Activated CD4-positive, alpha-beta T cell treated with anti-CD3 and anti-CD28 coated beads for 4 hours (primary cell): ENCODE measurements at places on chromosomes 12 and 14.

GRCh38 chr12:80187660-80188090, 88.3 kb downstream of the OTOGL start:
- DNase-seq: no peak

GRCh38 chr12:130831246-130831645, 7.8 kb downstream of the STX2 start:
- DNase-seq: no peak

- DNase-seq: no peak
Observed at GRCh38 chr14:93065272-93065730, 50.4 kb downstream of the ITPK1 start.

GRCh38 chr12:62761658-62762057, 173.3 kb downstream of the PPM1H start:
- no peak for DNase-seq

DNA sequence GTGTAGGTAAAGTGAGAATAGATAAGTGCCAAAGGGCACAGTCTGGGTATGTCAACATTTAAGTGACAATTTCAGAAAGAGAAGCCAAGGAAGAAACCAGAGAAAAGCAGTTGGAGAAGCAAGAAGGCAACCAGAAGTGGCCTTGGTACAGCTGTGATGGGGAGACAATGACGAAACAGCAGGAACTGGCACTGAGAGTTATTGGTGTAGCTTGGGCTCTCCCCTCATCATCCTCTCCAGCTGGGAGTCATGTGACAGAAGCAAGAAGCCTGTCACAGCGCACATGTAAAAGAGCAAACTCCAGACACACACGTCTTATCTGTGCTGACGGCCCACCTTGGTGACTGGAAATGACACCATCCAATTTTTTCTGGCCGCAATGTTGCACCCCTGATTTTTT, 203.3 kb upstream of the NUDT4 start:
- DNase-seq: no peak

DNA sequence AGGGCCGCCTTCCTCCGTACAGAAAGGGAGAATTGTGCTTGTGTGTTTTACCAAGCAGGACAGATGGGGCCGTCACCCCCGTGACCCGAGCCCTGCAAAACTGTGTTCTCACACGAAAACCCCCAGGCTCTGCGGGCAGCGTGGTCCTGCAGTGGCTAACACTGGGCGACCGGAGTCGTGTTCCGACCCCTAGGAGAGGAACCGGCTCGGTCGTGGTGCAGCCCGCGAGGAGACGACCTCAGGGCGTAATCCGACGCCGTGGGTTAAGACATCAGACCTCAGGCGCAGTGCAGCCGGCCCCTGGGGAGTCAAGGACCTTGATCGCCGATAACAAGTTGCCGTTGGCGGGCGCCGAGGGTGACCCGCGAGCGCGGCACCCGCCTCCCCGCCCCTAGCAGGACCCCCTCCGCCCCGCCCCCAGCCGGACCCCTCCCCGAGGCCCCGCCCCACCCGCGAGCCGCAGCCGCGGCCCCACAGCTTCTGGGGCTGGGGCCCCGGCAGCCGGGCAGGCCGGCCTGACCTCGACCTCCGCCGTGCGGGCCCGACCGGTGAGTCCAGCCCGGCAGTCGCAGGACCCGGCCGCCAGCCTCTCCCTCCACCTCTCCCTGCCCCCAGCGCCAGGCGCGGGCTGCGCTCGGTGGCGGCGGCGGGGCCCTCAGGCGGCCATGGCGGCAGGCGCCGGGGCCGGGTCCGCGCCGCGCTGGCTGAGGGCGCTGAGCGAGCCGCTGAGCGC, at the start of gene CHPT1:
Gene CHPT1, plus strand, starts transcription at position 444 of the 733 bp plus-strand sequence. Its CDS starts 222 bp downstream, at position 666.
- peak; percentile 62 for DNase-seq

DNA sequence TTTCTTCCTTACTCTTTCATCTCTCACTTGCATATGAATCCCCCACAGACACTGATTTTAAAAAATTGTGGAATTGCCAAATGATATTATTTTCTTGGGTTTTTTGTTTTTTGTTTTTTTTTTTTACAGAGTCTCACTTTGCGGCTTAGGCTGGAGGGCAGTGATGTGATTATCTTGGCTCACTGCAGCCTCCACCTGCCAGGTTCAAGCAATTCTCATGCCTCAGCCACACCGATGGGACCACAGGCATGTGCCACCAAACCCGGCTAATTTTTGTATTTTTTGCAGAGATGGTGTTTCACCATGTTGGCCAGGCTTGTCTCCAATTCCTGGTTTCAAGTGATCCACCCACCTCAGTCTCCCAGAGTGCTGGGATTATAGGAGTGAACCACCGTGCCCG, 68.2 kb downstream of the BCAT1 start:
- no peak for DNase-seq

- no peak for DNase-seq
Observed at GRCh38 chr12:91331371-91331770, 148.8 kb upstream of the DCN start.

DNA sequence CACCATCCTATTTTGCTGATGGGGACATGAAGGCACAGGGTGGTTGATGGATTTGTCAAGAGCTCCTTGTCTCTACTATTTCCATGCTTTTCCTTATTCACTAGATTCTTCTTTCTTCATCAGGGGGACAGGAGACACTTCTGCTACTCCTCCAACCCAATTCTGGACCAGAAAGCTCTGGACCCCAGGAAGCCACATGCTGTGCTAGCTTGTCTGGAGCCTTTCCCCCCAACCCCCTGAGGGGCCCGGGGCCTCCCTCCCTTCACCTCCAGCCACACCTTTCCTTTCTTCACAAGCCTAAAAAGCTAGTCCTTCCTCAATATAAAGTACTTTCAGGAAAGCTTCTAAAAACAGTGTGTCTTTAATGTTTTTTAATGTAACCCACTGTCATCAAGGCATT, 75.1 kb upstream of the CAPRIN2 start:
- DNase-seq: no peak

- no peak for DNase-seq
Observed at GRCh38 chr14:31740688-31741087, 179.5 kb downstream of the NUBPL start.

DNA sequence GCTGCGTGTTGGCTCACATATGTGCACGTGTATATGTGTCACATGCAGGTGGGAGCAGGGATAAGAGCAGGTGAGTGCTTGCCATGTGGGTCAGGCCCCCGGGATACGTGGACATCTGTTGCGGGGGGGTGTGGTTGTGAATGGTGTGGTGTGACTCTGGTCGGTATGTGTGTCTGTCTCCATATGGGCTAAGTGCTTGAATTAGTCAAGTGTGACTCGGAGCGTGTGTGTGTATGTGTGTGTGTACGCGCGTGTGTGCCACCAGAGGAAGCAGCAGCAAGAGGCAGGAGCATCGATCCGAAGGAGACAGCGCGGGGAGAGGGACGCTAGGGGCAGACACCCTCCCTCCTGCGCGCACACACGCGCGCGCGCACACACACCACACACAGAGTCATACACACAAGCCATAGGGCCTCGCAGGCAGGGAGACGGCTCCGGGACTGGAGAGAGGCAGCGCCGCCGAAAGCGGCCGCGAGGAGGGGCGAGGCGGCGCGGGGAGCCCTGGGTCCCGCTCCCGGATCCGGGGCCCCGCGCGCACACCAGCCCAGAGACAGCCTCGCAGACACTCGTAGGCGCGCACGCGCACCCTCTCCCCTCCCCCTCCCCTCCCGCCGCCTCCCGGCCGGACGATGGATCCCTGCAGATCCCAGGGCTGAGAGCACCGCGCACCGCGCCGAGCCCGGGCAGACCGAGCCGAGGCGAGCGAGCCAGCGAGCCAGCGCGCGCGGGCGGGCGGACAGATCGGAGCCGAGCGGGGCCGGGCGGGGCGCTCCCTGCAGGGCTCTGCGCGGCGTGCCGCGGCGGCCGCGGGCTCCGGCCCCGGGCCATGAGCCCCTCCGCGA, at the start of gene ASIC1:
Gene ASIC1, plus strand, starts transcription at position 597 of the 842 bp plus-strand sequence. CDS start 1,171 bp downstream, outside the sequence.
- peak; percentile 46 for DNase-seq

DNA sequence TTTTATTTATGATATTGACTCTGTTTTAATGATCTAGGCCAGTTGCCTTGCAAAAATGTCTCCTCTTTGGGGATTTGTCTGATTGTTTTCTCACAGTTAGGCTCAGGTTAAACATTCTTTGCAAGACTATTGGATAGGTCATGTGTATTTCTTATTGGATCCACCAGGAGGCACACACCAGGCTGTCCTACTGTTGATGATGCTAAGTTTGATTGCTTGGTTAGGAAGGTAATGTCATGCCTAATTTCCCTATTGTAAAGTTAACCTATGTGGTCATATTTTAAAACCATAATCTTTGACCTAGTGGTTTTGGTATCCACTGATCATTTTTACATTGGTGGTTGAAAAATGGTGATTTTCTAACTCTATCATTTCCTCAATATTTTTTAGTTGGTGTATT, 137.1 kb downstream of the BRMS1L start:
- no peak for DNase-seq

DNA sequence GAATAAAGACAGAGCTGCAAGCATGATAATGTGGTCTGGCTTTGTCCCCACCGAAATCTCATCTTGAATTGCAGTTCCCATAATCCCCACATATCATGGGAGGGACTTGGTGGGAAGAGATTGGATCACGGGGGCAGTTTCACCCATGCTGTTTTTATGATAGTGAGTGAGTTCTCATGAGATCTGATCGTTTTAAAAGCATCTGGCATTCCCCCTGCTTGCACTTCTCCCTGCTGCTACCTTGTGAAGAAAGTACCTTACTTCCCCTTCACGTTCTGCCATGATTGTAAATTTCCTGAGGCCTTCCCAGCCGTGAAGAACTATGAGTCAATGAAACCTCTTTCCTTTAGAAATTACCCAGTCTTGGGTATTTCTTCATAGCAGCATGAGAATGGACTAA, 158.7 kb downstream of the SLC35F4 start:
- no peak for DNase-seq

DNA sequence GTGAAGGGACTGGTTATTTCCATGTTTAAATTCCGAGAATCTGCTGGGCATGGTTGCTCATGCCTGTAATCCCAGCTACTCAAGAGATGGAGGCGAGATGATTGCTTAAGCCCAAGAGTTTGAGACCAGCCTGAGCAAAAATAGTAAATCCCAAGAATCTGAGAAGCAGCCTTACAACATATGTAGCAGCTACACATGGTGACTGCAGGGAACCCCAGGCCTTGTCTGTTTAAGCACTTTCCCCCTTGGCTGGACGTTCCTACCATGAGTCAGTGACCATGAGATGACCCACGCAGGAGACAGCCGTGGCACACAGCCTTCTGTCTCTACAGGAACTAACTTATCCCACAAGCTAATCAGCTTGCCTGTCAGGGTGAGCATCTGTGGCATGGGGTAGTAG, 5.5 kb upstream of the SLC24A4 start:
- no peak for DNase-seq
